Posterior vena cava (tissue), 2 donors: ENCODE measurements at places on chromosomes 1 and 21. TPM values are rescaled to one million over a fixed set of nuclear protein-coding genes. Genes with fewer than 3 reads are reported as not detected.

Gene IFI44L
- total RNA-seq = 9.9 TPM

Gene TMEM200B
- 20.8 TPM for total RNA-seq

Gene MMP23B
- 78.5 TPM for total RNA-seq

Gene GABRD
- total RNA-seq = 0.29 TPM

DNA sequence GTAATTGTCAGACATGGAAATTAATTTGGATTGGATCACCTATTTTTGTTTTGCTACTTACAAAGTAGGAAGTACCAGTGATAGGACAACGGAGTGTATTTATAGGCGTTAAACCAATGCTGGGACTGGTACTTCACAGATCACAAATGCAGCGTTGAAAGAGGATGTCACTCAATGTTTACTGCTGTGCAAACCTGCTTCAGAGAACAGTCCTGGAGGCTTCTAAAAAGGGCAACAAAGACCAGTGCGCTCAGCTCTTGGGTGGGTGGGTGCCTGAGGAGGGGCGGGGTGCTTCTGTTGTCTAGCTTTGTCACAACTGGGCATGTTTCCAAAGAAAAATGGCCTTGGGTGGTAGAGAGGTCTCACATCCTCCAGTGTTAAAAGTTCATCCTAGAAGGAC, 2.1 kb downstream of the C1orf21 start:
- no peak for DNase-seq

DNA sequence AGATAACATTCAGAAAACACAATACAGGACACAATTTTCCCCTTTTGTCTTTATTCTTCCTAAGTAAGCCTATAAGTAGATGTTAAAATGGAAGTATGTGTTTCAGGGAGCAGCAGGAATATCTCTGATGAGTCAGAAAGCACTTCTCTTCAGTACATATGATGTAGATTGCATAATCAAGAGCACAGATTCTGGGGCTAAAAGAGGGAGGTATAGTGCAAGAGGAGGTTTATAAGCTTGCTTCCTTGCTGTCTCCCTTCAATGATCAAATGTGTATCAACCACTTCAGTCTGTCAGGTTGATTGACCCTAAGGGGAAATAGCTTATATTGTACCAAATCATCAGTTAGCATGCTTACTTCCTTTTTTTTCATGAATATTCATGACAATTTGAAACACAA, 822.8 kb downstream of the BRINP3 start:
- DNase-seq = no peak

DNA sequence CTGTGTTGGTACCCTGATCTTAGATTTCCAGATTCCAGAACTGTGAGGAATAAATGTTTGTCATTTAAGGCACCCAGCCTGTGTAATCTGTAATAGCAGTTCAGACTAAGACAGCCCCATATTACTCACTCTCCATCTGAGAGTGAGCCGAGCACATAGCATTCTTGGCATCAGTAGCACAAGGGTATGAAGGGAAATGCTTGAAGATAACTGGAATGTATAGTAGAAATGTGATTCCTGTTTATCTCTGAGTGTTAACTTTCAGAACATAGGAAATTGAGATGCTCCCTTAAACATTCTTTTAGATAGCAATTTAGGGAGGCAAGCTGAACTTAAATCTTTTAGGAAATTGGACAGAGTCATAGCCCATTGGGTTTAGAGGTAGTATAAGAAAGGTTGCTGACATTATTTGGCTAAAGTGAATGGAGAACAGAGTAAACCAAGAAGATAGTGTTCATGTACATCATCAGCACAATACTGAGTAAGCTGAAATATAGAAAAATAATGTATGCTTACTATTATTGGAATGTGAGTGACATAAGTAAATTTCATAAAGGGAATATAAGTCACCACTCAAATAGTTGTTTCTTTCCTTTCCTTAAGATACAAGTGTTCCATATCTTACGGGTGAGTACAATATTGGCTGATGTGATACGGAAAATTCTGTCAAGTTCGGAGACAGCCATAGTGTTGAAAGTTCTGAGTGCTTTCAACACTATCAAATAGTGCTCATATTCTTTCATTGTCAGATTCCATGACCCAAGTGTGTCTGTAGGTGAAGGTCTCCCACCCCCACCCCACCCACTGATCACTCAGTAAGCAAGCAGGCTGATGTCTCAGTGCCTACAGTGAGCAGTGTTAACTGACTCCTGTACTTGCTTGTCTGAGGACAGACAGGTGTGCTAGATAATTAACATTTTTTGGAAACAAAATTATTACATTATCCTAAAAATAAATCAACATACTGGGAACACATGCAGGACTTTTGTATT, 73.7 kb downstream of the LRRC8D start:
- DNase-seq = no peak

DNA sequence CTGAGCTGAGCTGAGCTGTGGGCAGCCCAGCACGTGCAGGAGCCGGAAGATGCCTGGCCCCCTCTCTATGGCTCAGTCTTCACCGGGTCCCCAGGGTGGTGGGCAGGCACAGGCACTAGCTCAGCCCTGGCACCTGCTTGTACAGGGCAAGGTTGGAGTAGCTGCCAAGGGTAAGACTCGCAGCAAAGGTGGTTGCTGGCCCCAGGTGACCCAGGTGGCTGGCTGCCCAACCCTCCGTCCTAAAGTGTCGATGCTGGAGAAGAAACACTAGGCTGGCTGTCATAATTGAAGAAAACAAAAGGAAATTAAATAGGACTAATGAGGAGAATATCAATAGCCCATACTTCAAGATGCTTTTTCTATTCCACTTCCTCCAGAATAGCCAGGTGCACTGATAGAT, 77.1 kb upstream of the ACTL8 start:
- no peak for DNase-seq

- no peak for DNase-seq
Measured at GRCh38 chr1:245807306-245807705, 652.5 kb downstream of the KIF26B start.

- peak; percentile 58 for DNase-seq
Measured at GRCh38 chr1:228007049-228007800, 427 bp downstream of the WNT3A start.

GRCh38 chr21:15010645-15011044, 54.2 kb downstream of the NRIP1 start:
- no peak for DNase-seq

DNA sequence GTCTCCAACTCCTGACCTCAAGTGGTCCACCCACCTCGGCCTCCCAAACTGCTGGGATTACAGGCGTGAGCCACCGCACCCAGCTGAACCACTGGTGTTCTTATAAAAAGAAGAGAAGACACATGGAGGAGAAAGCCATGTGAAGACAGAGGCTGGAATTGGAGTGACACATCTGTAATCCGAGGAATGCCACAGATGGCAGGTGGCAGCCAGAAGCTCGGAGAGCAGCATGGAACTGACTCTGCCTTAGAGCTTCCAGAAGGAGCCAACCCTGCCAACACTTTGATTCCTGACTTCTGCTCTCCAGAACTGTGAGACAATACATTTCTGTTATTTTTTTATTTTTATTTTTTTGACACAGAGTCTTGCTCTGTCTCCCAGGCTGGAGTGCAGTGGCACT, 59.0 kb upstream of the ATP2B4 start:
- DNase-seq = no peak

DNA sequence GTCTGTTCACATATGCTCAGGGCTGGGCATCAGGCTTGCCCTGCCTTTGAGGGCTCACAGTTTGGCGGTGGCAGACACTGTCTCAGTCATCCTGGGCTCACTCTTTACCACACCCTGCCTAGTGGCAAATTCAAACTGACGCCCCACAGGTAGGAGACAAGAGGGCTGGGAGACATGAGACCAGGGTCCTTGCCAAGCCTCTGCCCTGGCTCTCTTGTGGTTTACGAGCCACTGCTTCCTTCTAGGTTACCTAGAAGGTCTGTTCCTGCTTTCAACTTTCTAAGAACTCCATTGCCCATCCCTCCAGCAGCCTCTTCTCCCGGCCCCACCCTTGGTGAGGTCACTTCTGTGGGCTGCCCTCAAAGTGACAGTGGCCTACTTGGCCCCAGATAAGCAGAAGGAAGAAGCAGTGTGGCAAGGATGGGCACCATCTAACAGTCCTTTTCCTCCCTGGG, 10.5 kb downstream of the KIF21B start:
- no peak for DNase-seq

DNA sequence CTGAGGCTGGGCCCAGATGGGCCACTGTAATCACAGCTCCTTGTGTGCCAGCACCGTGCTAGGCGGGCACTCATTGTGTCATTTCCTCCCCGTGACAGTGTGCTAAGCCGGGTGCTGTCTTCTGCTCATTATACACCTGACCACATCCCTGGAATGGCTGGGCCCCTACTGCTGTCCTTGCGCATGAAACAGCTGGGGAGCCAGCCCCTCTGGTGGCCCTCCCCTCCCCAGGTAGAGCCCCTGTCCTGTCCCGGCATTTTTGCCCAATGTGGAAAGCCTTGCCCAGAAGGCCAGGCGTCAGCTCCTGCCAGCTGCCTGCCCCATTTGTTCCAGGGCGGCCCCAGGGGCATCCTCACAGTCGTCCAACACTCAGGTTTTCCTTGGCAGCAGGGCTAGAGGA, 107.4 kb upstream of the CASZ1 start:
- DNase-seq = peak; percentile 73

- peak; percentile 37 for DNase-seq
Measured at GRCh38 chr1:30323841-30324240, 399.5 kb downstream of the MATN1 start.

- DNase-seq = peak; percentile 92
Measured at GRCh38 chr1:38046884-38047602, 450 bp upstream of the POU3F1 start.

- peak; percentile 41 for DNase-seq
Measured at GRCh38 chr21:44722731-44723130, 11.4 kb upstream of the TSPEAR start.

GRCh38 chr1:235357485-235358373, 9.5 kb upstream of the TBCE start:
- no peak for DNase-seq

DNA sequence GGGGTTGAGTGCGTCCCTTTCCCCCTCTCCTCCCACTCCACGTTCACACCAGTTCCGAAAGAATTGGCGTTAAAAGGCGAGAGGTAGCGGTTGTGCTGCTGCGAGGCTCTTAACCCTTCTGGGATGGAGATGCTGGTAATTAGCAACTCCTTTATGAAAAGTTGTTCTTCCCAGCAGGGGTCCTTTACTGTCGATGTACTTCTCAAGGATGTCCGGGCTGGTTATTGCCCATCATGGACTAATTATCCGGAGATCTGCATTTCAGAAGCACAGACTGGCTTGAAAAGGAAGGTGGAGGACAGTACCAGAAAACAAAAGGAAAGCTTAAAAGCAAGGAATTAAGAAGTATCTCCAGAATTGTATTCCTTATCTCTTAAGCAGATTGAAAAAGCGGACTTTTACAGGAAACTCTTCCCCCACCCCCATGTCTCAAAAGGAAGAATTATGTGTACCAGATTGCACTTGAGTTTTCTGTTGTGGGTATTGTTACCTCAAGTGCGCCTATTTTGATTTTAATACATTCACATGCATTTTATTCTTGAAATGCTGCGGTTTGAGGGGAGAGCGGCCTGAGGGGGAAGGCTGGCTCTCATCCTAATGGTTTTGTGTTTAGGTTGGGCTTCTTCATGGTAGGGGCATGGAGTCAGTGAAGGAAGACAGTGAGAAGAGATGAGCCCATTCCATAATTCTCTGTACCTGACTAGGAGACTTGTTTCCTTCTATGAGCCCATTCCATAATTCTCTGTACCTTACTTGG, 1.5 kb downstream of the AK4 start:
- no peak for DNase-seq

GRCh38 chr1:19683351-19683750, 18.7 kb downstream of the HTR6 start:
- DNase-seq = no peak

GRCh38 chr21:39346206-39346605, 2.7 kb downstream of the HMGN1 start:
- no peak for DNase-seq

- DNase-seq = no peak
Measured at GRCh38 chr21:18249672-18250071, 5.0 kb downstream of the CHODL start.

DNA sequence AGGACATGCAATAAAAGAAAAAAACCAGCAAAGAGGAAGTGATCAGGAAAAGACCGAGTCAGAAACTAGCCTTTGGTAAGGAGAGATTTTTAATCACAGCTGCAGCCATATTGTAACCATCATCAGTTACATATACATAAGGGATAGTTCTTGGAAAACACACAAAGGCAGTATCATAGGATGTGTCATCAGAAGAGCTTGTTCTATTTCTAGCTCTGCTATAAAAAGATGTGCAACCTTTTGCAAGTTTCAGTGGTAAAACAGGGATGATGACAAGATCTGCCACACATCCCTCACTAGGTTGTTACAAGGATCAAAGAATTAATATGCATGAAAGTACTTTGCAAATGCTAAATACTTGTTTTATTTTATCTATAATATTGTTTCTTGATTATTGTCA, 342.0 kb downstream of the VAV3 start:
- DNase-seq = no peak

DNA sequence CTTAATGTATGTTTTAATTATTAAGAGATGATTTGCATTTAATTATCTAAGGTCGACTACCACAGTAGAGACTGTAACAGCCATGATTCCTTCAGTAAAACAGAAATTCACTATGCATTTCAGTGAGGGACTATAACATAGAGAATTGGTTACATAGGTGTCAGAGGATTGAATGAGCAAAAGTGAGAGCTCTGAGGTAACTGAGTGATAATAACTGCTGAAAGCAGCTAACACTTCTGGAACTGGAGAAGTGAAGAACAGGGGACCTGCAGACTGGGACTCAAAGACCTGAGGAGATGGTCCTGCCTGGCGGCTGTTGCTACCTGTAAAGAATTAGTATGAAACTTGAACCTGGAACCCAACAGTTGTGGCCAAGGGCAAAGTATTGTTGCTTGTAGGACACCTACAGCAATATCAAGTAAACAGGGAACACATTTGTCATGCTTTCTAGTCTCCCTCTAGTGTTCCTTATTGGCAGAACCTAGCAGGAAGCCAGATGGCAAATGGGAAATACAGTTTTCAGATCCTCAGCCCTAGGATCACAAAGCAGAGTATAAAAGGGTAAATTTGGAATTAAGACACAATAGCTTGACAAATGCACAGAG, 110.6 kb downstream of the HS2ST1 start:
- no peak for DNase-seq
